ENCODE measurements at places on chromosomes 5 and 9.

DNA sequence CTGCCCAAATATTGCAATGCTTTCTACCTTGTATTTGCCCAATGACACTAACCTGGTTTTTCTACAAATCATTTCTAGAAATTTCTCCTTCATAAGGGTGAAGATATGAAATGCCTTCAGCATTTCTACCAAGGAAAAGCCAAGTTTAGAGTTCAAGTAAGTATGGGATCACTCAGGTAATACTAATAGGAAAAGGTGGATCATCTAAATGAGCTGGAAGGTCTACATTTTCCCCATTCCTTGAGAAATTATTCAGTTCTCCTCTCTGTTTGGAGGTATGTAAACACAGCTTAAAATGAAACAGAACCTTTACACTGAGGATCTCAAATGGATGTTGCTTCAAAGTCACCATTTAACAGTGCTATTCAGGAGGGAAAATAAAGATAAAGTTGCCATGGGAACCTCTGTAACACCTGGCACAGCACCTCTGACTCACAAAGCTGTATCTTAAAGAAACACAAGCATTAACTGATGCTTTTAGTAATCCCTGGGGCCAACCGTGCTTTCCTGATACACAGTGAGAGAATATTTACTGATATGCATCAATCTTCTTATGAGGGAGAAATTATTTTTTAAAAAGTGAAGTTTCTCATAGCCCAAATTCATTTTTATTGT lies 161.3 kb downstream of the DRD1 start:
- no peak for DNase-seq

- no peak for DNase-seq
These were observed 15.6 kb upstream of the SLC24A2 start for GRCh38 chr9:19804431-19804830.

DNA sequence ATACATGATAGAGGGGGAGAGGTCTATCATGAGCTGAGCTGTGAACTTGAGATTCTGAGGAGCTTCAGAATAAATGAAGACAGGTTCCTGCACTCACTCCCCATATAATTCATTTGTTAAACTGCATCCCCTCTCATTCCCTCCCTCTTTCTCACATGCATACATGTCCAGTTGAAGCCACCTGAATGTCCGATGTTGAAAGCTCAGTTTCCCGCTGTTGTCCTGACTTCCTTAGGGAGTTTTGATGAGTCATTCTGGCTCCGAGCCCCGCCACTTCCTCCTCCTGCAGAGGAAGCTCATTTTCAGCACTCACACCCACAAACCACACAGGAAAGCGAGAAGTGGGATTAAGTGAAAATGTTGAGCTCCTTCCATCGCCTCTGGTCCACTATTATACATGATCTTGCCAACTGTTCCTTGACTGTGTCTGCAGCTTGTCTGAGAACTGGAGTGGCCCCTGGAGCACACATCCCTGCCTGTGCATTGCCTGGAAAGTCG lies 121.2 kb downstream of the CEMIP2 start:
- DNase-seq: peak; percentile 20

DNA sequence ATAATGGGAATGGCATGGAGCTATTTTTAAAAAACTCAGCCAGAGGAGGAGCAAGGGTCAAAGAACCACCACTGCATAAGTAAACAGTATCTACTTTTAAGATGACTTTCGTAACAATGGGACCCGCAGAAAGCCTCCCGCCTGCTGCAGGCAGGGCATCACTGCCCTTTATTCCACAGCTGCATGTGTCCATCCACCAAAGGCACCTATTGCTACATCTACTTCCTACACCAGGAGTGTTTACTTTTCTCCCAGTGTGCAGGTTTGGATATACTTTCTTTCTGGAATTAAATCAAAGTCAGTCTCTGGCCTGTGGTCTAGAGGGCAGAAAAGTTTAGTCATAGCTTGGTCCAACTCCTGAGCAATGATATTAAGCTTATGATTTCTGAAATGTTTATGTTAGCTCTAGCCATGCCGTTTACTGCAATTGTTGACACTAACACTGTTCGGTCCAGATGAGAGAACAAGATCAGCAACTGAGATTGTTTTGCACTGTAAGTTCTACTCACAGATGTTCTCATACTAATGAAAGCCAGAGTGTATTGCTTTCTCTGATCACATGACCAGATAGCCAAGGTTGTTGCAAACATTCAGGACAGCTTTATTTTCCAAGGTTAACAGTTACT lies 391.5 kb downstream of the FGF10 start:
- DNase-seq: peak; percentile 39

DNA sequence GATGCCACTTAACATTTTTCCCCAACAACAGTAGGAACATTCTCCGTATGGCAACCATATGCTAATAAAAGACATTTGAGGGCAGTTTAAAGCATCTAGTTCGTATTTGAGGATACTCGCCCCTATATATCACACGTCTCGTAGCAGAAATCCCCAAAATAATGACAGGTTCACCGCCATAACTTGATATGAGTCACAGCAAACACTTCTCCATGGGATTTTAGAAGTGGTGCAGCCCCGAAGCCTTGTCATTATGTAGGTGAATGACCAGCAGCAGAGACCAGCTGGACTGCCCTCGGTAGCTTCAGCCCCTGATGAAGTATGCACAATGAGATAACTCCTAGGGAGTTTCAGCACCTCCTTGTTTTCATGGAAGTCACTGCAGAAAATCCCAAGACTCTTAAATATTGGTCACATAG lies 2.0 kb downstream of the CTNND2 start:
- no peak for DNase-seq

DNA sequence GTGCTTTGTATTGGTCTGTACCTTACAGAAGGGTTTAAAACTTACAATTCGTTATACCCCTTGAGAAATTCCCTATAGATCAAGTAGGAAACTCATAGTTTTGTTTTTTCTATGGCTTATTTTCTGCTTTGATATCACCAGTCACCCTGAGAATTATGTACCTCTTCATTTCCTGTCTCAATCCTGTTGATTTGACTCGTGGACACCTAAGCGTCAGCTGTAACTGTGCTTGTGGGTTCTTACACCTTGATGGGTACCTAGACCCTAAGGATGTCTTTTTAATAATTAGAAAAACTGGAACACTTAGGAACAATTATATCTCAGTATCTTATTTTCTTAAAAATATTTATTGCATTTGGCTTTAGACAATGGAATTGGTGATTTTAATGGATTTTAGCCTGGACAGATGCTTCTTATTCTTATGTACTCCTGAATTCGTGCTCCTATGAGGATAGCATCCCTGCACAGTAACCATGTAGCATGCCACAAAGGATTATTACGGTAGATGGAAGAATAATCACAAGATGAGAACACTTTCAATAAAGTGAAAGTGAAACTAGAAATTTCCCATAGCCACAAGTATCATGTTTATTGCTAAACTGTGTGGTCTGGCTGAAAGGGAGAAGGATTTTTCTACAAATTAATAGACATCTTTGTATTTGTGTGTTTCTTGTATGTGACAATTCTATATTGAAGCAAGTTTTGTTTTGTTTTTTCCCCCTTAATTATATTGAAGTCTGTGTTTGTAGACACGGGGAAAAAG lies 1920.3 kb upstream of the WWC1 start:
- DNase-seq: no peak

- DNase-seq: no peak
These were observed 3.0 kb upstream of the SLC25A48 start for GRCh38 chr5:135831439-135831838.

DNA sequence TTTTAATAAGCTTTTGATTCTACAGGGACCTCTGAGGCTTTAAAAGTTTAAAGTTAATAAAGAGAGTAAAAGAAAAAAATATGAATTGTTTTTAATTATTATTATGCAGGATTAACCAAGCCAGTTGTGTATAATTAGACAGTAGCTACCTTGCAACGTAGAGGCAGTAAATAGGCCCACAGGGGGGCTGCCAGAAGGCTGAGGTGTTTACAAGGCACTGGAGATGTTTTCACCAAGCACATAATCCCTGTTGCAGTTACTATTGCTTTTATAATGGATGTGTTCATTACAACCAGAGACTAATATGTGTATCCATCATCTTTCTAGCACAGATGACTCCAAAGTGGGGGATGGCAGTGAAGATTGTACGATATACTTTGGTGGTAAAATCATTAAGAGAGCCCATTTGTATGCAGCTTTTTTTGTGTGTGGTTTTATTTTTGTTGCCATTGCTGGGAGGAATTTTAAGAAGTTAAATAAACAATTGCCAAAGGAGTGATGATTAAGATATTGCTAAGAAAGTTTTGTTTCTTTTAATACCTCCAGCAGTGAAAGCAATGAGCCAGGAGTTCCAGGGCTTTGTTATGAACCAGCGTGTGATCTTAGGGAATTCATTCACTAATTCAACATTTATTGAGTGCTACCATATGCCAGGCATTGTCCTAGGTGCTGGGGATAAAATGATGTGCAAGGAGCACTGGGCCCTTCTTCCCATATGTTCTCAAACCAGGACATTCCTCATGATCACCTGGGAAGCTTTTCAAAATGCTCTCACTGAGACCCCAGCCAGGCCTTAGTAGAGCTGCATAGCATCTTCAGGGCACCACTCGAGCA lies 138.7 kb upstream of the EFNA5 start:
- DNase-seq: no peak

GRCh38 chr9:104740621-104741020 lies 6.9 kb upstream of the NIPSNAP3A start:
- peak; percentile 50 for DNase-seq

DNA sequence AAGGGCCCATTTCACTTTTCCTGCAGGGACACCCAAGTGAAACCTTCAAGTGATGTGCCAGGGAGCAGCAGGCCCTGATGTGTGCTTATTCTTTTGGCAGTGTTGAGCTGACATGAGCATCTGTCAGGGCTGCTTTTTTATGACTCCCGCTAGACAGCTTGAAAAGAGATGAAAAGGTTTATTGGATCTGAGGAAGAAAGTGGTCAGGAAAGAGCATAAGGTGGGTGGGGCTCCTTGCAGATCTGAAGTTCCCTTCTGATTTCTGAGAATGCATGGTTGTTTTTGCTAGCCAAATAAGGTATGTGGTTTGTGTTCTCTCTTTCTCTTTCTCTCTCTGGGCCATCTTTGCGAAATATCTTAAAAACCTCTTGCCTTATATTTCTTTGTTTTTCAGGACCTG lies 316.1 kb downstream of the DMRT2 start:
- DNase-seq: no peak

DNA sequence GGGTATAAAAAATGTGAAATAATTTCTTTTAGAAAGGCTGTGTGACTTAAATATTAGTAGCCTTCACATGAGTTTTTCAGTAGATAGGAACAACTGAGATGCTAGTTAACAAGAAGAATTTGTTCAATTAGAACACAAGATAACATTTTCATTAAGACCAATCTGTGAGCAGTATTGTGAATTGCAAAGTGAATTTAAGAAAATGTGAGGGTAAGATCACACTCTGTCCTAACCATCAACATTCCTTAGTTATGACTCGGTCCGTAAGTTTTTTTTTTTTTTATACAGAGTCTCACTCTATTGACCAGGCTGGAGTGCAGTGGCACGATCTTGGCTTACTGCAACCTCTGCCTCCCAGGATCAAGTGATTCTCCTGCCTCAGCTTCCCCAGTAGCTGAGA lies 180.2 kb upstream of the EGFLAM start:
- no peak for DNase-seq

DNA sequence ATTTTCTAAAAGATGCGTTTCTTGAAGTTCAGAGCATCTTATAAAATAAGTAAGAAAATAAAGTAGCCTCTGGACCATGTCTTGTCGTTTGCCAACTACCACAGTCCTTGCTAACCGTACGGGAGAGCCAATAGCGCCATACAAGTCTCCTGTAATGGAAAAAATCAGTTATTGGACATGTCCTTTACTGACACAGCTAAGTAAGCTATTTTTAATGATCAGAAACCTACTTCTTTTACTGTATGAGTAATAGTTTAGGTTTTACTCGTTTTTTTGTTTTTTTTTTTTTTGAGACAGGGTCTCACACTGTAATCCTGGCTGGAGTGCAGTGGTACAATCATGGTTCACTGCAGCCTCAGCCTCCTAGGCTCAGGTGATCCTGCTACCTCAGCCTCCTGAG lies 37.7 kb upstream of the RAPGEF6 start:
- DNase-seq: no peak

GRCh38 chr5:54862036-54862435 lies 123.4 kb downstream of the ESM1 start:
- no peak for DNase-seq

- peak; percentile 63 for DNase-seq
These were observed 65.0 kb downstream of the FGF18 start for GRCh38 chr5:171484460-171484899.
